WERI-Rb-1 (cell line): ENCODE measurements at places on chromosomes 5 and 9.
A peak's percentile ranks its signal among the peaks of the same experiment; 100 is the strongest.

DNA sequence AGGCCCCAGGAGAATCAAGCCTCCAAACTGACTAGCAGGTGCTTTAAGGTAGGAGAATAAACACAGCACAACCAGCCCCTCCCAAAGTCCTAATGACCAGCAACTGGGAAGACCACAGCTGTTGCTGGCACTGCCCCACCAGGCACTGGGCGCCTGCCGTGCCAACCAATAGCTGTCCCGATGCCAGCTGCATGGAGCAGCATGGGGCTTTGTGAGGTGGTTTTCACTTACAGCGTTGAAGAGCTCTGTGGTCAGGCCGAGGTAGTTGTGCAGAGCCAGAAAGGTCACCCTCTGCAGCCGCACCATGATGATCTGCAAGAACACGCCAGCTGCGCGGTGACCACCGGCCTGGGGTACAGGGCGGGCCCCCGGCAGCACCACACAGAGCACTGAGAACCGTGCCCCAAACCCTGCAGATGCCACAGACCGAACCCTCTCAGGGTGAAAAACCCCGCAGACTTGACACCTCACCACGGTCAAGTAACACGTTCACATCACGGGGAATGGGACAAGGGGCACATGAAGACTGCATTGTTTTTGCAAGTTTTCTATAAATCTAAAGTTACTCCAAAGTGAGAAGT, 28.7 kb downstream of the PNPLA7 start:
- DNase-seq = no peak

GRCh38 chr9:82091610-82092009, 103.0 kb downstream of the SPATA31D1 start:
- no peak for DNase-seq

DNA sequence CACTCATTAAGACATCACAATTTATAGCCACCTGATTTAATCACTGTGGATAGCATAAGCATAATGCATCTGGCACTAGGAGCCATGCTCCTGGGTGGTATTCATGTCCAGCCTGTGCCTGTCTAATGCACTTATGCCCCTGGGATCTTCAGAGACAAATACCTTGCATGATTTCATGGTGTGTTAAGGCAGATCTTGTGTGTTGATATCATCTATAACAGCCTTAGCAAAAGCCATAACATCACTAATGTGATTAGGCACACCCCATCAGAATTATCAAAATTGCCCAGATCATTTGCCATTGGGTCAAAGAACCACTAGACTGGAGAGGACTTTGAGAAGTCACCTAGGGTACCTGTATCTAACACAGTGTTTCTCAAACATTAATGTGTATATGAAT, 43.7 kb upstream of the SELENOP start:
- DNase-seq = no peak

DNA sequence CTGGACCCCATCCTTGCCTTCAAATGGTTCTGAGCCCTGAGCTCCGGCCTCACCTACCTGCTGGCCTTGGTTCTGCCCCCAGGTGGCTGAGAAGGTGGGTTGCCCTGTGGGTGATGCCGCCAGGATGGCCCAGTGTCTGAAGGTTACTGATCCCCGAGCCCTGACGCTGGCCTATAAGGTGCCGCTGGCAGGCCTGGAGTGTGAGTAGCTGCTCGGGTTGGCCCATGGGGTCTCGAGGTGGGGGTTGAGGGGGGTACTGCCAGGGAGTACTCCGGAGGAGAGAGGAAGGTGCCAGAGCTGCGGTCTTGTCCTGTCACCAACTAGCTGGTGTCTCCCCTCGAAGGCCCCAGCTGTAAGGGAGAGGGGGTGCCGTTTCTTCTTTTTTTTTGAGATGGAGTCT, 5.2 kb downstream of the CEL start:
- no peak for DNase-seq

DNA sequence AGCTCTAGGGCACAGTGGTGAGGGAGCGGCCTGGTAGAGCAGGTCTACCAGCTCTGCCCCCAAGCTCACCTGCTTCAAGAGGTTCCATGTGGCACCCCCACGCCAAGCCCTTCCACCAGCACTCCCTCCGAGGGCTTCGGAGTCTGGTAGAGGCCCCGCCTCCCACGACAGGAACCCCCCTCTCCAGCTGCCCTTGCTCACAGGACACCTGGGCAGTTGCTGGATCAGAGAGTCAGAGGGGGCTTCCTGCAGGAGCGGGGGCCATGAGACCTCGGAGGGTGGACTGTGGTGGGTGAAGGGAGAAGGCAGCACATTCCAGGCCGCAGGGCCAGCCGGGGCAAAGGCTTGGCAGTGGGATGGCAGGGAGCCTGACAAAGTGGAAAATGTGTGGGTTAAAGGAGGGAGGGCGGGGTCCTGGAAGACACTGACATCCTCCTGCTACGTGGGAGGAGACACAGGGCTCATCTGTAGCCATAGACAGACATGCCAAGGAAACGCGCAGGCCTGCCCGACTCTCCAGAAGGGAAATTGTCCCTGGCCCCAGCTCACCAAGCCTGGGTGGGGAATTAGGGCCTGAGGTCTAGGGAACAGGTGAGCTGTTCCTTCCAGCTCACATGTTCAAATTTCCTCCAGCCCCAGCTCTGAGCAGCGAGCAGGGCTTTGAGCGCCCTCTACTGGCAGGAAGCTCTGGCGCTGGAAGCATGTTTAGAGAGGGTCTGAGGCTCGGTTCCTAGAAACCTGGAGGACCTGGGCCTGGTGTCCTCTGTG, 74.2 kb downstream of the NTNG2 start:
- peak; percentile 90 for DNase-seq

DNA sequence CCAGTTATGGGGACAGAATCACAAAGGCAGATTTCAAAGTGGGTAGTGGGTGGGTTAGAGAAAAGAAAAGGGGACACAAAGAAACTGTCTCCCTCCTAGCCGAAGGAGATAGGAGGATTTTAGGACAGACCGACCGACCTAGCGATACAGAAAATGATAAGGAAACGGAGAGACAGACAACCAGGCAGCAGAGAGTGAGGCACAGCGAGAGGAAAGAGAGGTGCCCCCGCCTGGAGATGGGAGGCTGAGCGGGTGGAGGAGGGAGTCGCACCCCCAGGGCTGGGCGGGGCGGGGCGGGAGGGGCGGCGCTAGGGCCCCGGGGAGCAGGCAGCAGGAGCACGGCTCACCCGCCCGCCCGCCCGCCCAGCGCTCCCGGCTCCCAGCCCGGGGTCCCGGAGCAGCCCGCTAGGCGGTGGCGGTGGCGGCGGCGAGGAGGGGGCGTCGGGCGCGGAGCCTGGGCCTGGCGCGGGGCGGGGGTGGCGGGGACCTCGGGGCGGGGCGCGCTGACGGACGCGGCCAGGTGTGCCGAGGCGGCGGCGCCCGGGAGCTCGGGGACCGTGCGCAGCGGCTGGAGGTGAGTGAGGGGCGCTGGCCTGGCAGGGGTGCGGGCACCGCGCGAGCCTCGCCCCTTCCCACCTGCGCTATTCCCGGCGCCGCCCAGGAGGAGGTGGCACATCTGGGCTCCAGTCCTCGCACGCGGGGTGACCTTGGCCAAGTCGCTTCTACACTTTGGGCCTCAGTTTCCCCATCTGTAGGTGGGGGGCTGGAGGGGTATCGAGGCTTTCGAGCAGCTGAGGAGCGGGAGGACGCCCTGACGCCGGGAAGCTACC, 15.9 kb upstream of the SYNPO start:
- DNase-seq = no peak

DNA sequence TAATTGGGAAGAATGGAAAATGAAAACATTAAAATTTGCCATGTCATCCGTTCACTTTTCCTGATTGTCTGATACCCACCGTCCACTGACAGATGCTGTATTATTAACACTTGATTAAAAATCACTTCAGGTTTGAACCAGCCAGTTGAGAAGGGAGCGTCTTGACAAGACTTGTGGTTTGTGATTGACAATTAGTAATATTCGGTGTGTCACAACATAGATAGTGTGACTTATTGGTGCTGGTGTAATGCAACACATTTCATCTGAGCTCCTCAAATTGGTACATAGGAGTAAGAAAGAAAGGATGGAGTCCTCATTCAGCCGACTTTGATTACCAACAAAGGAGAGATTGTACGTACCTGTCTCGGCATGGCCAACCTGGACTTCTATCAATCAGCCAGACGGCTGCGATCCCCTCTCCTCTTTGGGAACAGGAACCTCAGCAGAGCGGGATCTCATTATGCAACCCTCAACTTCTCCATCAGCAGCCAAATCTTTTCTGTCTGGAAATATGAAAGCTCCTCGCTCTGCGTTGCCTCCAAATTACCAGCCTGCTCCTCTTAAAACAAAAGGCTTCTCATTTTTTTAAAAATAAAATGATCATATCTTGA, 211.7 kb upstream of the MVB12B start:
- peak; percentile 2 for DNase-seq
